Neural crest cell (in vitro differentiated cells): ENCODE measurements at places on chromosomes 7 and 10.

- DNase-seq: no peak
Measured at GRCh38 chr10:53045315-53045714, 272.7 kb upstream of the MBL2 start.

DNA sequence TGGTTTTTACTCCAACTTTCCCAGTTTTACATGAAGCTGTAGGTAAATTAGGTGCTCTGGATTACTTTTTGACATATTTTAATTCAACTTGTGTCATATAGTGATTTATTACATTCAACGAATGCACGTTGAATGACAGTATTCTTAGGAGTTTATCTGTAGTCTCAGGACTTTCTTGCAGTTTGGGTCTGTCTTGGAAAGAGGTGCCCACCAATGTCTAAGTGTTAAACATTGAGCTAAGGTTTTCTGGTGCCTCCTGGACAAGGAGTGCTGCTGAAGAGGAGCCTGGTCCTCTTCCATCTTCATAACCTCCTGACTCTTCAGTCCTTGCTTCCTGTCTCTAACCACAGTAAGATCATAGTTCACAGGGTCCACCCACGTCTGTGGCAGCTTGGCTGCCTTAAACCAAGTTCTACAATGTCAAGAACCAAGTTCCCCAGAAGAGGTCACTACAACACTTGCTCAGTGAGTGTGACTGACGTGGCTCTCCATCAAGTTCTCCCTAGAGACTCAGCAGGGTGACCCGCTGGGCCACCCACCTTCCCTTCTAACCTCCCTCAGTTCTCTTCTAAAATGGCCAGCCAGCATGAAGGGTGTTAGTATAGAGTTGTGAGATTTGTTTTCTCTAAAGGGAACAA is 6.1 kb downstream of the NPY start:
- DNase-seq: no peak

DNA sequence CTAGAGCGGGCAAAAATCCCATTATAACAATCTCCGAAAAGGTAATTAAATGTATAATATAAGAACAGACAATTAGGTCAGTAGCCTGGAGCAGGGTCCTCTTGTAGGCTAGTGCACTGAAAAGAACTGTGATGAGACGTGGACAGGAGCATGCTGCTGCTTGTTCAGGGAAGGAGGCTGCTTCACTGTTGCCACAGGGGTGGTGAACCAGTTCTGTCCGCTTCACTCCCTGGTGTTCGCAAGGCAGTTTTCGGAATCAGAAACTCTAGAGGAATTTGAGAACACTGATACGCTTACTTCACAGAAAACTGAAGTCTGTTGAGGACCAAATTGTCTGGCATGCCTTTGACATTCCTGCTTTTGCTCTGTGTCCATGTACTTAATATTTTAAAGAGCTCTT is 17.4 kb downstream of the ZNRF2 start:
- no peak for DNase-seq

GRCh38 chr7:81183326-81183725 is 264.5 kb upstream of the SEMA3C start:
- no peak for DNase-seq

GRCh38 chr7:101996131-101996691 is 178.8 kb downstream of the CUX1 start:
- no peak for DNase-seq

- DNase-seq: no peak
Measured at GRCh38 chr10:17708821-17709220, 43.2 kb upstream of the TMEM236 start.

- no peak for DNase-seq
Measured at GRCh38 chr10:67036808-67037207, 111.0 kb downstream of the LRRTM3 start.

DNA sequence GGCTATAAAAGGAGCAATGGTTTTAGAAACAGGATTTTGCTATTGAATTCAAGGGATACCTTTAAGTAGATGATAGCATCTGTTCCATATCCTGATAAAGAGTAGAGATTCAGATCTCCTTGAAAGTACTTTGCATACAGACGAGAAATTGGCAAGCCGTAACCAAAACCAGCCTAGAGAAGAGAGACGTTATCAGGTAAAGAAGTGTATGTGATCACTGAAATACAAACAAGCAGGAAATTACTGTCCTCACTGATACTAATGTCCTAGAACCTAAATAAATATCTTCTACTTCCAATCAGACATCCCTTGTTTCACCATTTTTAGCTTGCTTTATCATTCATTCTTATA is 9.4 kb downstream of the PDK4 start:
- DNase-seq: no peak
